ENCODE measurements at places on chromosomes 2 and 18.

DNA sequence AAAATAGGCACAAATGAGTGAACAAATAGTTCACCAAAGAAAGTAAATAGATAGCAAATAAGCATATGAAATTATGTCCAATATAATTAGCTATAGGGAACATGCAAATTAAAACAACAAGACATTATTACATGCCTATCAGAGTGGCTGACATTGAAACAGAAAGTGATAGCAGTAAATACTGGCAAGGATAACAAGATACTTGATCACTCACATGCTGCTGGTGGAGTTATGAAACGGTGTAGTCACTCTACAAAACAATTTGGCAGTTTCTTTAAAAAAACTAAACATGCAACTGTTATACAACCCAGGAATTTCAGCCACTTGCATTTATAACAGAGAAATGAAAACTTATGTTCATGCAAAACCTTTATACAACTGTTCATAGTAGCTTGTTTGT lies 439.2 kb upstream of the ACVR2A start:
- no peak overlapping the region for H3K27ac ChIP-seq
- H3K27me3 ChIP-seq = peaks cover 2% of the 10 kb centered on the region
- H3K4me3 ChIP-seq = no peak overlapping the region
- no peaks in the 10 kb centered on the region for H3K36me3 ChIP-seq
- H3K4me1 ChIP-seq = peaks cover 1% of the 10 kb centered on the region

GRCh38 chr2:62010632-62011256 lies 105.3 kb downstream of the COMMD1 start:
- no peak for DNase-seq
- H3K4me1 ChIP-seq = peaks cover 1% of the 10 kb centered on the region
- H3K4me3 ChIP-seq = no peak overlapping the region
- no peak overlapping the region for H3K27ac ChIP-seq
- H3K36me3 ChIP-seq = no peaks in the 10 kb centered on the region
- no peaks in the 10 kb centered on the region for H3K27me3 ChIP-seq

DNA sequence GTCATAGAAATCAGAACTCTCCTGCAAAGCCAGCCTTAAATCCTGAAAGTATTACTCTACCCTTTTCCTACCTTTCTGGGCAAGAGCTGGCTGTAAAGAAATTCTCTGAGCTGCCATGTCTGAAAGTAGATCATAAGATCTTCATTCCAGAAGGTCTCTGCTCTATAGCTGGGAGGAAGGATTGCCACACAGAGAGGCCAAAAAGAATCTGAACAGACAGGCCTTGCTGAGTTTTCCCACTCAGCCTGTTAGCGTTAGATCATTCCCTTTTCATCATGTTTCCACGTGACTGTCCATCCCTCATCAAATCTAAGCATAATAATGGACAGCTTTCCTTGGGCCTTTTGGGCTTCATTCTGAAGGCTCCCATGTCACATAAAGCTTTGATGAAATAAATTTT lies 43.2 kb upstream of the FHL2 start:
- H3K4me3 ChIP-seq = no peak overlapping the region
- no peak for DNase-seq
- peaks cover 4% of the 10 kb centered on the region for H3K27me3 ChIP-seq
- no peak overlapping the region for H3K27ac ChIP-seq
- peaks cover 3% of the 10 kb centered on the region for H3K4me1 ChIP-seq
- no peaks in the 10 kb centered on the region for H3K36me3 ChIP-seq

DNA sequence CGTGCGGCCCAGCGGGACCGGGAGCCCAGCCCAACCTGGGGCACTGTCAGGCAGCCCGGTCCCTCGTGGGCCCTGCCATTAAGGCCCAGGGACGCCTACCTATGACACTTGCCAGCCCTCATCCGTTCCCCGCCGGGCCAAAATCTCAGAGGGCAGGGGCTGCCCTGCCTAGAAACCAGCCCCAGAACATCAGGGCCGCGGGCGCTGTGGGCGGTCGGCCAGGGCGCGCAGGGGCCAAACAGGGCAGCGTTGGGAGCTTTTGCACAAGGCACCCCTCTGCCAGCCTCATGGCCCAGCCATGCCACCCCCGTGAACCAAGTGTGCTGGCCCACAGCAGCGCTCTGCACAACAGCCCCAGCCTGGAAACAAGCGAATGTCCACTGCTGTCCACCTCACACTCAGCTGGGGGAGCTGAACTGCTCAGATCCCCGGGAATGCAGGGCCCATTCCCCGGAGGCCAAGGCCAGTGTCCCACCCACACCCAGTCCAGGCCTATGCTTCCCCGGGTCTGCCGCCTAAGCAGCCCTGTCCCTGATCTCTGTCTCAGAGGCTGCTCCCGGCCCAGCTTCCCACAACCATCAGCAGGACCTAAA lies 3.5 kb upstream of the NEURL3 start:
- DNase-seq = no peak
- no peak overlapping the region for H3K27ac ChIP-seq
- peaks cover 28% of the 10 kb centered on the region for H3K27me3 ChIP-seq
- H3K4me3 ChIP-seq = no peak overlapping the region
- peaks cover 20% of the 10 kb centered on the region for H3K4me1 ChIP-seq
- no peaks in the 10 kb centered on the region for H3K36me3 ChIP-seq

- H3K27me3 ChIP-seq = no peaks in the 10 kb centered on the region
- H3K4me1 ChIP-seq = peaks cover 5% of the 10 kb centered on the region
- H3K27ac ChIP-seq = no peak overlapping the region
- no peak overlapping the region for H3K4me3 ChIP-seq
- no peaks in the 10 kb centered on the region for H3K36me3 ChIP-seq
- no peak for DNase-seq
These were observed 37.2 kb upstream of the EVA1A start for GRCh38 chr2:75597949-75598348.

DNA sequence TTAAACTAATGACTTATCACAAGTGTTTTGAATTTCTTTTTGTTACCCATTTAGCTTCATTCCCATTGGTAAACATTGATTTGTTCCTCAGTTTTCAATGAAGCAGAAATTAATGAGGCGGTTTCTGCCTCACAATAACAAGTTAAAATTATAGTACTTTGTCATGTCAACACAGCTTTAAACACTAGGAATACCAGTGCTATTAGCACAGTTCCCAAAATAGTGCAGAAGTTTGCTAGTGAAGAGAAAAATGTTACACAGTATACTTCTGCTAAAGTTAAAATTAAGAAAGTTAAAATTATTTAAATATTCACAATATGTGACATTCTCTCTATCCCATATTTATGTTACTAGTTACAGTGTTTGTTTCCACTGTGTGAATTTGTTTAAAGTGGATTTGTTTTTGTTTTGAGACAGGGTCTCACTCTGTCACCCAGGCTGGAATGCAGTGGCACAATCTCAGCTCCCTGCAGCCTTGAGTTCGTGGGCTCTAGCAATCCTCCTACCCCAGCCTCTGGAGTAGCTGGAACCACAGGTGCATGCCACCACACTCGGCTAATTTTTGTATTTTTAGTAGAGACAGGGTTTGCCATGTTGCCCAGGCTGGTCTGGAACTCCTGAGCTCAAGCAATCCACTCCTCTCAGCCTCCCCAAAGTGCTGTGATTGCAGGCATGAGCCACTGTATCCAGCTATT lies 3.8 kb upstream of the CHN1 start:
- H3K4me1 ChIP-seq = peaks cover 8% of the 10 kb centered on the region
- no peak overlapping the region for H3K27ac ChIP-seq
- no peak for DNase-seq
- peaks cover 10% of the 10 kb centered on the region for H3K27me3 ChIP-seq
- no peak overlapping the region for H3K4me3 ChIP-seq

GRCh38 chr2:239979243-239980023 lies 45.7 kb downstream of the NDUFA10 start:
- DNase-seq = peak; percentile 54
- H3K4me3 ChIP-seq = no peak overlapping the region
- no peaks in the 10 kb centered on the region for H3K4me1 ChIP-seq
- H3K36me3 ChIP-seq = peaks cover 14% of the 10 kb centered on the region

GRCh38 chr2:109700680-109701274 lies 86.6 kb downstream of the SOWAHC start:
- no peaks in the 10 kb centered on the region for H3K27me3 ChIP-seq
- DNase-seq = no peak
- peaks cover 38% of the 10 kb centered on the region for H3K4me1 ChIP-seq
- H3K36me3 ChIP-seq = no peaks in the 10 kb centered on the region
- H3K4me3 ChIP-seq = no peak overlapping the region

DNA sequence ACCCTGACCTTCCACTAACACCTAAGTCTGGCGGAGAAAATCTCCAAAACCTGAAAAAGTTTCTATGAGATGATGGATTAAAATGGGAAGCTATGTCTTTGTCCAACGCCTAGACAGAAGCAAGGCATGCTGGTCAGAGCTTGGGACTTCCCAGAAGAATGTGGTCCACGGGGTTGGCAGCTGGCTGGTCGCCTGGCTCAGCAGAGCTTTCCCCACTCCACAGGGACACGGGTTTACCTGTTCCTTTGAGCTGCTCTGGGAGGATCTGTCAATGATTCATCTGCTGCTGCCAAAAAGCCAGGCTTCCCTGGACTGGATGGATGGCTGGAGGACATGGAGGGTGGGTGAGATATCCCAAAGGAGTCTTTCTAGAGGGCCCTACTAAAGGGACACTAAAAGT lies 10.8 kb downstream of the MBOAT2 start:
- H3K36me3 ChIP-seq = no peaks in the 10 kb centered on the region
- H3K4me1 ChIP-seq = peaks cover 47% of the 10 kb centered on the region
- H3K4me3 ChIP-seq = no peak overlapping the region
- DNase-seq = no peak

DNA sequence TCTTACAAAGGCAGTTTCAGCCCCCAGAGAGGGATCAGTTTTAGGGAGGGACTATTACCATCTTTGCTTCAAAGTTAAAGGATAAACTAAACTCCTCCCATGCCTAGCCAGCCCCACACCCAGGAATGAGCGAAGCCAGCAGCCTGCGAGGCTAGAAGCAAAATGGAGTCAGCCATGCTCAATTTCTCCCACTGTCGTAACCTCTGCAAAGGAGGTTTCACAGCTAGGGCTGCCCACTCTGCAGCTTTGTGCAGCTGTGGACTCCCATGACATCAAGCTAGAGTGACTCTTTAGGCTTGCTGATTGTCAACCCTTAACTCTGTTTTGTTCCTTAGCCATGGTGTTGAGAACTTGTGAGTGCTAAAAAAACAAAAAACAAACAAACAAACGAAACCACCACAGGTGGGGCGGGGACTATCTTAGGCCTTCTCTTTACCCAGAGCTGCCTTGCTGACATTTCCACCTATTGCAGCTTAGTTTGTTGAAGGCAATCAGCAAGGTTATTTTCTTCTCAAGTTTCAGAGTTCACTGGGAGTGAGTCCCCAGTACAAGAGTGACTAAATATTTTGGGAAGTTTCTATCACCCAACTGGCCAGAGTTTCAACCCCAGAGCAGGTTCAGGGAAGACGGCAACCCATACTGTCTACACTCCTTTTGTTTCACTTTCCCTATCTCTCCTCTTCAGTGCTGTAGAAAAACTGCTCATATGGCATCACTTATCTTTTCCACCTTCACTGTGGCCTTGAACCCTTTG lies 592.1 kb downstream of the XIRP2 start:
- H3K36me3 ChIP-seq = peaks cover 2% of the 10 kb centered on the region
- no peak for DNase-seq
- H3K4me3 ChIP-seq = no peak overlapping the region
- H3K27ac ChIP-seq = no peak overlapping the region
- no peaks in the 10 kb centered on the region for H3K27me3 ChIP-seq

DNA sequence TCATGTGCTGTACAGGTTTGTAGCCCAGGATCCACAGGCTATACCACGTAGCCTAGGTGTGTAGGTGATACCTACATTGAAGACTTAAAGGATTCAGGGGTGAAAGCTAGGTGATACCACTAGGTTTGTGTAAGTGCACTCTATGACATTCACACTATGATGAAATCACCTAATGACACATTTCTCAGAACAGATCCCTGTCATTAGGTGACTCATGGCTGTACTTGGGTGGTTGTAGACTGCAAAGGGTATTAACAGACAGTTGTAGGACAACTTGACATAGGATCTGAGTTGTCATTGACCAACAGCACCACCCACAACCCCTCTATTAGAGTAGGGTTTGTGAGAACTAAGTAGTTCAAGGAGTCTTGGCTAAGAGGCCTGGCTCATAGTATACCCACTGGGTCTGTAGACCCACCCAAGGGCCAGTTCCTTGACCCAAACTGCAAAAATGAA lies 27.7 kb upstream of the SMCHD1 start:
- no peak overlapping the region for H3K27ac ChIP-seq
- no peaks in the 10 kb centered on the region for H3K4me1 ChIP-seq
- H3K27me3 ChIP-seq = no peaks in the 10 kb centered on the region
- no peaks in the 10 kb centered on the region for H3K36me3 ChIP-seq

GRCh38 chr2:158730621-158731140 lies 64.4 kb upstream of the DAPL1 start:
- peaks cover 15% of the 10 kb centered on the region for H3K27me3 ChIP-seq
- H3K27ac ChIP-seq = no peak overlapping the region
- no peak overlapping the region for H3K4me3 ChIP-seq
- no peaks in the 10 kb centered on the region for H3K36me3 ChIP-seq
- peaks cover 5% of the 10 kb centered on the region for H3K4me1 ChIP-seq

- H3K27me3 ChIP-seq = no peaks in the 10 kb centered on the region
- no peak for DNase-seq
- H3K4me3 ChIP-seq = no peak overlapping the region
- no peaks in the 10 kb centered on the region for H3K4me1 ChIP-seq
- H3K27ac ChIP-seq = no peak overlapping the region
These were observed 206.4 kb upstream of the SLC39A10 start for GRCh38 chr2:195450552-195451113.

- H3K27me3 ChIP-seq = no peaks in the 10 kb centered on the region
- no peak for DNase-seq
- H3K4me3 ChIP-seq = no peak overlapping the region
- peaks cover 2% of the 10 kb centered on the region for H3K36me3 ChIP-seq
- peaks cover 6% of the 10 kb centered on the region for H3K4me1 ChIP-seq
These were observed 12.3 kb downstream of the B3GNT2 start for GRCh38 chr2:62208074-62208757.

GRCh38 chr2:40471866-40472265 lies 20.0 kb upstream of the SLC8A1 start:
- no peaks in the 10 kb centered on the region for H3K36me3 ChIP-seq
- DNase-seq = no peak
- H3K4me1 ChIP-seq = peaks cover 10% of the 10 kb centered on the region

DNA sequence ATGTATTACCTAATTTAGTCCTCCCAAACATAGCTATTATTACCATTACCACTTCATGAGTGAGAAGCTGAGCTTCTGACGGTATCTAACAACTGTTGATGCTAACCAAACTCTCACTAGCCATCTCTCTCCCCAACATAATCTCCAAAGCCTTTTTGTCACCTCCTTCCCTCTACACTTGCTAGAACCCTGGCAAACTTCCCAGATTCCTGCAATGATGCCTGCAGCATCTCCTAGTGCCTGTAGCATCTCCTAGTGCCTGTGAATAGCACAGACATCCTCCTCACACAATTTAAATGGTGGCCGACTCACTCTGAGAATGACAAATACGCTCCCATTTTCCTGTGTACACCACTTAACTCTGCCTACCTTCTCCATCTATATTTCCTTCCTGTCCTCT lies 126.7 kb downstream of the STK39 start:
- H3K27ac ChIP-seq = no peak overlapping the region
- no peak overlapping the region for H3K4me3 ChIP-seq
- peaks cover 1% of the 10 kb centered on the region for H3K4me1 ChIP-seq

DNA sequence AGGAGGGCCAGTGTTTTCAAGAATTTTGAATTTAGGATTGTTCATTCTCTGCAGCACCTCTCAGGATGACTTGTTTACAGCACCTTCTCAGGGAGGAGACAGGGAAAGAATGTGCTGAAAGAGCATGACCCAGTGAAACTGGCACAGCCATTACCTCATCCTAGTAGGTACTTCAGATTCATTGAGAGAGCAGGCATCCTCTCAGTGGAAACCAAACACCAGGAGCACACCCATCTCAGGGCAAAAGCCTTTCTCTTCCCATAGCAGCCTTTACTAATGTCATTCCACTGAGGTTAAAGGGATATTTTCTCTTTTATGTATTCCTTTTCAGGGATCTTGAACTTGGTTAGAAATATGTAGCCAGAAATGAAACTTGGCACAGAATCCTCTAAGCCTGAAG lies 2.6 kb downstream of the MAP2 start:
- H3K27ac ChIP-seq = no peak overlapping the region
- no peak for DNase-seq
- H3K36me3 ChIP-seq = no peaks in the 10 kb centered on the region
